ENCODE measurements at places on chromosomes 6 and 20. TPM values are rescaled to one million over a fixed set of nuclear protein-coding genes. Genes with fewer than 3 reads are reported as not detected.

The PRRT1 gene
- total RNA-seq, result 0.18 TPM

DNA sequence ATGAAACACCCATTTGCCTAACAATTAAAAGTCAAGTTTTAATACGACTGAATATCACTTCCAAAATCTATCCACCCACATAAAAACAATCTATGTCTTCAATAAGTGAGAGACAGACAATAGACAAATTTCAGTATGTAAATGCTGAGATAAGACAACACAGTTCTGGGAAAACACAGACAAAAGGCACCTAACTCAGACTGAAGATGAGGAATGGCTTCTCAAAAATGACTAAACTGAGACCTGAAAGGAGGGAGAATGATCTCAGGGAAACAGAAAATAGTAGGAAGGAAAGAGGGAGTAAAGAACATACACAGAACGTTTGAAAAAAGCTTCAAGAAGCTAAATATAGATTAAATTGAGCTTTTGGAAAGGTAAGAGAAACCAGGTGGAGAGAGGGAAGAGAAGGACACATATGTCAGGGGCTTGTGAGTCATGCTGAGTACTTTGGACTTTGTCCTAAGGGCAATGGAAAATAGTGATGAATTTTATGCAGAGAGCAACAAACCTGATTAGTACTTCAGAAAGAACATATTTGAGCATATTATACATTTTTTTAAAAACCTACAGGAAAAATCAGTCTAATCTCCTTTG lies 16.1 kb downstream of the LMBRD1 start:
- no peak overlapping the region for H3K27ac ChIP-seq
- no peaks in the 10 kb centered on the region for H3K27me3 ChIP-seq
- DNase-seq, result peak; percentile 39
- H3K4me1 ChIP-seq, result no peaks in the 10 kb centered on the region
- peaks cover 3% of the 10 kb centered on the region for H3K36me3 ChIP-seq
- H3K4me3 ChIP-seq, result no peak overlapping the region

DNA sequence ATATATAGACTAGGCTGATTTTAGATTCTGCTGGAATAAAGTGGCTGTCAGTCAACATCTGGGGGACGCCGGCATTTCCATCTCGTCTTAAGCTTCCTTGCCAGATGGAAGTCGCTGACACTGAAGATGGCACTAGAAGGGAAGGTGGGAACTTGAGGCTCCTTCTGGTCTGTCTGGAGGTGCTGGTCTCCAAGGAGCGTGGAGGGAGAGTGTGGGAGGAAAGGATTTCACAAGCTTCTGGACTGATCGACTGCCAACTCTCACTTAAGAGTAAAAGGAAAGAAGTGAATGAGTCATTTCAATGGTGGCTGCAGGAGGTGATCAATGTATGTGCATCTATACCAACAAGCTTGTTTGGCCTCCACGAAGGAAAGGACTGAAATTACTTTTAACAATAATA lies 40.4 kb downstream of the DUSP22 start:
- H3K4me3 ChIP-seq, result no peak overlapping the region
- H3K4me1 ChIP-seq, result peaks cover 13% of the 10 kb centered on the region
- no peak for DNase-seq

DNA sequence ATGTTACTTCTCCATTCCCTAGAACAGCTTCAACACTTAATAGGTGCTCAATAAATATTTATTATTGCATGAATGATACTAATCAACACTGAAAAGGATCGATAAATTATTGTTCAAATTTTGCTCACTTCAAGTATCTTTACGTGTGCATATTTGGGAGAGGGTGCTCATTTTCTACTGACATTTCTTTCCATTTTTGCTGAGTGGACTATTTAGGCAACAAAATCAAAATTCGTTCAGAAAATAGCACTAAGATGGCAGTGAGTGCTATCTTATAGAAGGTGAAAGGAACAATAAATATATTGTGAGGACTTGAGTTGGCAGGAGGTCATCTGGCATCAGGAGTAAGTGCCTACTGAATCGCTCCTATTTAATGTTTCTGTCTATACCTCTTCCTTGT lies 501.9 kb upstream of the IRAK1BP1 start:
- H3K4me1 ChIP-seq, result no peaks in the 10 kb centered on the region
- H3K36me3 ChIP-seq, result no peaks in the 10 kb centered on the region
- no peak overlapping the region for H3K27ac ChIP-seq
- no peak for DNase-seq
- no peak overlapping the region for H3K4me3 ChIP-seq

All from muscle of leg (tissue), 16 donors.